ENCODE measurements at places on chromosomes 11 and 22.

- DNase-seq: no peak
Observed at GRCh38 chr11:112620621-112621394, 340.4 kb upstream of the NCAM1 start.

DNA sequence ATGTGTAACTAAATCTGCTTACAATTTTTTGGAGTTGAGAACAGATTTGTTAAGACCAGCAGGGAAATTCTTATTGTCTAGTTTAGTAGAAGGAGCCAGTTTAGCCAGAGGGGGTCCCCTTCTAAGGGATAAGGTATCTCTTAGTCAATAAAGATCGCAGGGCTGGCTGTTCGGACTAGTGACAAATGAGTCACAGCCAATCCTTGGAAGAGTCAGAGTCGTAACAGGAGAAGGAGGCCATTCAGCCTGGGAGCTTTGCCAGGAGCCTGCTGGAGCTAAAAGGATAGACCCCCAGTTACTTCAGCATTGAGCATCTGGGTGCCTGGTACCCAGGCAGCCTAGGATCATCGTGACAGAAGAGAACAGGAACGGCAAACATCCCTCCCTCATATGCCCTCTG, 191.6 kb upstream of the ARHGAP20 start:
- DNase-seq: no peak

- no peak for DNase-seq
Observed at GRCh38 chr11:109739379-109739778, 317.4 kb downstream of the C11orf87 start.

DNA sequence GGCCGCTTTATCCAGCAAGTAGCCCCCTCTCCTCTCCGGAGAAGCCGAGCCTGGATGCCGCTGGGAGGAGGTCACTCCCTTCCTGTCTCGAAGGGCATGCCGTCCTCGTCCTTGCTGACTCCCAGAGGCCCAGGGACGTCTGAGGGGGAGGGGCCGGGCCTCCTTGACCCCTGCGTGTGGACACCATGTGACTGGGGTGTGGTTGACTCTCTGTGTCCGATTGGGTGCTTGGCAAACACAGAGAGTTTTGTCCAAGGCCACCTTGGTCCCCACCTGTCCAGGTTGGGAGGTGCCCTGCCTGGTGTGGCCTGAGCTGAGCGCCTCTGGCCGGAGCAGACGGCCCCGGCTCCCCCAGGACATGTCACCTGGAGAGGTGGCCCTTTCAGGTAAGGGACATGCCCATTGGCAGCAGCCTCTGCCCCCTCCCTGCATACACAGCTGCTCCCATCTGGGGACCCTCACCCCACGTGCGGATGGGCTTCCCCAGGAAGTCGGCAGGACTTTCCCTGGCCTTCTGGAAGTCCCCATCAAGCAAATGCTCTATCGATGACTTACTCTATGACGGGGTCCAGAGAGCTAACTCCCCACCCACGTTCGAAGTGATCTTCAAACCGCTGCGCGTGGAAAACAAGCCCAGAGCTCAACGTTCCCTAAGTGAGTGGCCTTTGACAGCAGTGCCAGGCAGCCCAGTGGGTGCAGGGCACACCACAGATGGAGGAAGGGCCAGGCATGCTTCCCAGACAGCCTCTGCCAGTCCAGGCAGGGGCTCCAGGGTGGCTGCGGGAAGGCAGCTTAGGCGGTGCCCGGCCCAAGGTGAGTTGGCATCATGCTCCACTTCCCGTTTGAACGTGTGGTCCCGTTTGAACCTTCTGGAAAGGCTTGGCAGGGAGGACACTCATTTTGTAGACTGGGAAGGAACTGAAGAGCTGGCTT, at the start of gene SMIM38:
SMIM38 (plus strand) TSS at position 634 of the 933 bp plus-strand sequence. CDS start 1,912 bp downstream, outside the sequence.
- DNase-seq: no peak

DNA sequence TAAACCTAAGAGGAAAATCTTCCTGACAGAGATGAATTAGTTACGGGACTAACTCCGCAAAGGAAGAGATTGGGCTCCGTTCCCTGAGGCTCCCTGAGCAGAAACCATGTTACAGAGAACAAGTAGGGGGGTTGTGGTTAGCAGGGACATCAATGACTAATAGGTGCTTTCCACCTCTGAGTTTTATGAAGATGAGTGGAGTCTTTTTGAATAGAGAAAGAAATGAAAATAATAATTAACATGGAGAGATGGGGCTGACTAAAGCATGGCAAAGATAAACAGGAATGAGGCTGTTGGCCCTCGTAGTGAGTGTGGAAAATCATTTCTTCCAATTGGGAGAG, 47.5 kb upstream of the PICALM start:
- no peak for DNase-seq

DNA sequence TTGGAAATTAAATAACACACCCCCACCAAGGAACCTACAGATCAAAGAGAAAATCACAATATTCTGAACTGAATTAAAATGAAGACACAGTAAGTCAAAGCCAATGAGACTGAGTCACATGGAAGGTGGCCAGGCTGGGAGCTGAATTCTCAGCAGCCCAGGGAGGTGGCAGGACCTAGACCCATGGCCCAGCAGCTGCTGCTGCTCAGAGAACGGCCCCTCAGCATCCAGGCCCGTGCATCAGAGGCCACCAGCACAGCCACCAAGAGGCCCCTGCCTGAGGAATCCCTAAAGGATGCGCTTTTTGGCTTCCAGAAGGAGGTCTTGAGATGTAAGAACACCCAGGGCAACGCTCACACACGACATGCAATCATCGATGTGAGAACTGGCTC, 35.0 kb downstream of the TBX1 start:
- no peak for DNase-seq

- DNase-seq: no peak
Observed at GRCh38 chr22:26377170-26377830, 51.8 kb upstream of the ASPHD2 start.

DNA sequence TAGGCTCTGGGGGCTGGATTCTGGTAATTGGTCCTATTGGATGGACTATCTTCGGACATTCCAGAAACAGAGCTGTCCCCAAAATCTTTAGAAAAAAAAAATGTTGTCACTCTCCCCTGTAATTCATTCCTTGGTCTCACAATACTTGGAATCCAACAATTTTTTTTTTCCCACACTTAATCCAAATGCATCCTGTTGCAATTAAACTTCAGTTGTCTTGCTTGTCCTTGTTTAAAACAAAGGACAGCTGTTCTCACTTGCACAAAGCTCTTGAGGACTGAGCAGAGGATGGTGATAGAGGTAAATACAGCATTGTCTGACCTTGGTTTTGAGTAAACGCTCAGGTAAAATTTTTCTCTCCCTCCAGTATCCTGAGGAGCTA, 75.3 kb downstream of the SC5D start:
- DNase-seq: no peak

DNA sequence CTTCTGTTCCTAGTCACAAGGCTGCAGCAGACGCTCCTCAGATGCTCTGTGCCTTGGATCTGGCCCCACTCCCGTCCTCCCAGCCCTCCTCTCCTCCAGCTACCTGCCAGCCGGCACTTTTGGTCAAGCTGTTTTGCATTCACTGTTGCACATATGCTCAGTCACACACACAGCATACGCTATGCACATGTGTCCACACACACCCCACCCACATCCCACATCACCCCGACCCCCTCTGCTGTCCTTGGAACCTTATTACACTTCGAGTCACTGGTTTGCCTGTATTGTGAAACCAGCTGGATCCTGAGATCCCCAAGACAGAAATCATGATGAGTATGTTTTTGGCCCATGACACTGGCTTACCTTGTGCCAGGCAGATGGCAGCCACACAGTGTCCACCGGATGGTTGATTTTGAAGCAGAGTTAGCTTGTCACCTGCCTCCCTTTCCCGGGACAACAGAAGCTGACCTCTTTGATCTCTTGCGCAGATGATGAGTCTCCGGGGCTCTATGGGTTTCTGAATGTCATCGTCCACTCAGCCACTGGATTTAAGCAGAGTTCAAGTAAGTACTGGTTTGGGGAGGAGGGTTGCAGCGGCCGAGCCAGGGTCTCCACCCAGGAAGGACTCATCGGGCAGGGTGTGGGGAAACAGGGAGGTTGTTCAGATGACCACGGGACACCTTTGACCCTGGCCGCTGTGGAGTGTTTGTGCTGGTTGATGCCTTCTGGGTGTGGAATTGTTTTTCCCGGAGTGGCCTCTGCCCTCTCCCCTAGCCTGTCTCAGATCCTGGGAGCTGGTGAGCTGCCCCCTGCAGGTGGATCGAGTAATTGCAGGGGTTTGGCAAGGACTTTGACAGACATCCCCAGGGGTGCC, 109.8 kb downstream of the BCR start:
- no peak for DNase-seq

DNA sequence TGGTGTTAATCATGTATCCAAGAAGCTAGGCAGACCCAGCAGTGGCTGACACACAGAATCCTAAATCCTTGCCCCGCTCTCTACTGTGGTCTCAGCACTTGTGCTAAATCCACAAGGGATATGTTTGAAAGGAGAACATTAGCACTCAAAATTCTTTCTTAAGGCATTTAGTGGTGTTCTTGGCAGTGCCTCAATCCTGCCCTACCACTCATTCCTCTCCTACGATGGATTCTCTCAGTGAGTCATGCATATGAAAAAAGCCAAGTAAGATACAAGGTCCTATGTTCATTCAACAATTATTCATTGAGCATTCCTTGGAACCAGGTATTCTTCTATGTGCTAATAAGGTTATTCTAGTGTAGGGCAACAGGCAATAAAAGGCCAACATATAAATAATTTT, 31.2 kb downstream of the RRP8 start:
- DNase-seq: no peak
